ENCODE measurements at places on chromosomes 4 and X.

GRCh38 chrX:49089553-49089952 is 9.9 kb upstream of the WDR45 start:
- no peak for DNase-seq

GRCh38 chrX:130330706-130331105 is 9.0 kb upstream of the SLC25A14 start:
- peak; percentile 6 for DNase-seq

GRCh38 chr4:73869130-73870055 is at the start of gene CXCL1:
Gene CXCL1 (plus strand): TSS chr4:73869393. CDS start chr4:73869471, 78 bp downstream.
- DNase-seq: peak; percentile 16

DNA sequence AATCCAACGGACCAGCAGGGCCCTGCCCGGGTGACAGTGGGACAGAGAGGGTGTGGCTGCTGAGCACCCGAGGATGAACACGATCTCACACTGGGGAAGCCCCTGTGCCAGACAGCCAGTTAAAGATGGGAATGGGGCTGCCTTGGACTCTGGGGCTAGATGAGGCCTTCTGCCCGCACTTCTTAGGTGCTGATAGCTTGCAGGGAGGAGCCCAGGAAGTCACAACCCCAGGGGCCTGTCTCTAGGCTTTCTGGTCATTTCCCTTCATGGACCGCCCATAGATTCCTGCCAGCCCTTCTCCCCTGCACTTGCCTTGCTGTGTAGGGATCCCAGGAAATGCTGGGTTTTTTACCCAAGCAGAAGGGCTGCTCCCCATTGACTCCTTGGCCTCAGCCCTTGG is 6.2 kb downstream of the ZNF275 start:
- DNase-seq: no peak

DNA sequence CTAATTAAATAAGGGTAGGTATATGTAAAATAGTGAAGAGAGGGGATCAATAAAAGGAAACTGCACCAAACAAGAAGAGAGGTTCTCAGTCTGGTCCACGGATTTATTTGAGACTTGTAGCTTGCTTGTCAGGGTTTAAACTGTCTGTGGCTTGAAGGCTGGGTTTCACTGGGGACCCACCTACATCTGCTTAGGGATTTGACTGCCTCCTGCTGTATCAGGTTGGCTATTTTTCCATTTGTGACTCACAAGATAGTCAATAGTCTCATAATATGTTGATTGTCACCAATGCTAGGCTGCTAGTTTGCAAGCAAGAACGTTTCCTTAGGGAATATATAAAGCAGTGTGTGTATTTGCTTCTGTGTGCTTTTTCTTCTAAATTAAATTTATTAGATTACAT is 1950.7 kb upstream of the IGFBP7 start:
- no peak for DNase-seq

DNA sequence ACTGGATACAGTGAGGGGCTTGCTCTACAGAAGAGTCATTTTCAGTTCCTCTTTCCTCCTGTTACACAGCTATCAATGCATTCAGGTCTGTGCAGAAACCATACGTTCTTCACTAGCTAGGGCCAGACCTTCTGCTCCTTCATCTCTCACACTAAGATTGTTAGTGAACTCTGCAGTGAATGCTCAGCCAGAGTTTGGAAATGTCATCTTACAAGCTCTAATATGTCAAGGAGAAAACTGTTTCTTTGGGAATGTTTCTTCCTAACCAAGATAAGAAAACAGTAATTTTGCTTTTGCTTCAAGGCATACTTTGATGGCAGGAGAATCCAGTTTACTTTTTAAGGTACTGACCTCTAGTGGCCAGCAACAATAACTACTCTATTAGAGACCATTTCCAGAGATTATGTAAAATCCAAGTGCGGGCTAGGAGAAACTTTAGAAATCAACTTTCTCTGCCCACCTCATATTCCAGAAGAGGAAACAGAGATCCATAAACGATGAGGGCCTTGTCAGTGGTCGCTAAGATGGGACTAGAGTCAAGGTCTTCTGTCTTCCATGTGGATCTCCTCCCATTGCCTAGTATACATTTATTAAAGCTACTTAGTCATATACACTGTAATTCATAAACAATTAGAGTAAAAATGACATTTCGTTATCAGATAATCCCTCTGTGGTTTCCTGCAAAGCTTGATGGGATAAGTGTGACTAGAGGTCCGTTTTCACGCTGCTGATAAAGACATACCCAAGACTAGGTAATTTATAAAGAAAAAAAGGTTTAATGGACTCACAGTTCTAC is 12.1 kb upstream of the CC2D2A start:
- no peak for DNase-seq

DNA sequence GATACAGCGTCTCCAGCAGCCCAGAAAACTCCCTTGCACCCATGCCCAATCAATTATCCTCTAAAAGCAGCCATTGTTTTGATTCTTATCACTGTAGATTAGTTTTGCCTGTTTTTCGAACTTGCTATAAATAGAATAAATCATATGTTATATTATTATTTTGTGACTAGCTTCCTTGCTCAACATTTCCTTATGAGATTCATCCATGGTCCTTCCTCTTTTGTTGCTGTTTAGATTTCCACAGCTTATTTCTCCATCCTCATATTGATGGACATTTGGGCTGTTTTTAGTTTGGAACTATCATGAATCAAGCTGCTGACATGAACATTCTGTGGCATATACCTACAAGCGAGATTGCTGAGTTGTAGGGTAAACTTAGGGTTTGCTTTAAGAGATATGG is 595.3 kb downstream of the BCOR start:
- DNase-seq: no peak

DNA sequence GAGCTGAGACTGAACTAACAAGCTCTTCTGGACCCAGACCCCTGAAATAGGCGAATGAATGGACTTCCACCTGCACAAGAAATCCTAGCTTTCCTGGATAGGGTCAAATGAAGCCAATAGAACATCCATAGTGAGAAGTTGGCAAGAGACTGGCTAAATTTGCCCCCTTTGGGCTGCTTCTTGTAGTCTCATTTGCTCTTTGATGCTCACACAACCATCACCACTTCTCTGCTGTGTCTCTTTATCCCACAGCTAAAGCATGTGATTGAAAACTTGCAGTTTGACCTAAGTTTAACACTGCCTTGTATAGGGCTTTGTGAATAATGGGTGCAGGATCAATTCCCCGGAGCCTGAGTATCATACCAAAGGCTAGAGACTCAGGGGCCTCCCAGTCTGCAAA is 38.2 kb downstream of the NLGN3 start:
- no peak for DNase-seq

- DNase-seq: no peak
Observed at GRCh38 chr4:151921386-151921785, 160.6 kb upstream of the GATB start.

DNA sequence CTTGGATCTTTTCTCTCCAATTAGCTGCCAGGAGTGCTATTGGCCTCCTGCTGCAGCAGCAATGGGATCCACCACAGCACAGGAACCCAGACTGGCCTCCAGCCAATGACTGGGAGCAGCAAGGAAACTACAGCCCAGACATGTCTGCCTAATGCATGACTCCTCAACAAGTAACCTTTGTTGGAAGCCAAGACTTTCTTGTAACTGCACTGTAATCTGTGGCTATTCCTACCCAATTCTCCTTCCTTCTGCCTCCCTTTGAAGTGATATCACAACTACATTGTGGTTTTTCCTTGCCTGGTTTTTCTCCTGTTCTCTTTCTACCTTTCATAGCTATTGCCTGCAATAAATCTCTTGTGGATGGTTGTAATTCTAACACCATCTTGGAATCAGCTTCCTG is 39.8 kb downstream of the SNCA start:
- DNase-seq: no peak

DNA sequence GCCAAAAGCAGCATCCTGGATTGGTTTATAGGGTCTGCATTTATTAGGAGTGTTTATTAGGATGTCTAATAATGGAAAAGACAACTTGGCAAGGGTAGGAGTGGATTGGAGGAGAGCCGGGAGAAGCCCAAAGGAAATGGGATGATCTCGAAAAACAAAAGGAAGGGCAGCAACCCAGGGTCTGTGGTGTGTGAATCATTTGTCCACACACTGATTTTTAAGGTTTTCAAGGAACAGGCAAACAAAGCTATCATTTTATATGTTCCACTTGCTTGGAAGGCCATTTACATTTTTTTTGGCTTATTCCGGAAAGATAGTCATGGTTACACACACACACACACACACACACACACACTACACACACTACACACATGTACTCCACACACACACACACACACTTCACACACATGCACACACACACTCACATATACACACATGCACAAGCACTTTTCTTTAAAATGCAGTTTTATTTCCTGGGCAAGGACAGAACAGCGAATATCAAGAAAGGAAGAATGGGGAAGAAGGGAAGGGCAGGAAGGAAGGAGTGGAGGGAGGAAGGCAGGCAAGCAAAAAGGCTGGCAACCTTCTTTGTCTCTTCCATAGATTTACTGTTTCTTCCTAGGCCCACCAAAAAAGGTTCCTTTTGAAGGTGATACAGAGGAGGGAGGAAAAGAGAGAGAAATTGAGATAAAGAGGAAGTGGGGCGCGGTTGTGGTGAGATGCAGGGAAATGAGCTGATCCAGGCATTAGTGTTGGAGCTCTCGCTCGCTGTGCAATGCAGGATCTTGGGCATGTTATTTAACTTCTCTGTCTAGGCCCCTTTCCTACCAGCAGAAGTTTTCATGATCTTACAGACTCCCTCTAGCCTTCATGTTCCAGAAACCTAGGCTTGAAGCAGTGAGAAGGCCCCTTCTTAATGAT is 88.6 kb upstream of the MAML3 start:
- no peak for DNase-seq

DNA sequence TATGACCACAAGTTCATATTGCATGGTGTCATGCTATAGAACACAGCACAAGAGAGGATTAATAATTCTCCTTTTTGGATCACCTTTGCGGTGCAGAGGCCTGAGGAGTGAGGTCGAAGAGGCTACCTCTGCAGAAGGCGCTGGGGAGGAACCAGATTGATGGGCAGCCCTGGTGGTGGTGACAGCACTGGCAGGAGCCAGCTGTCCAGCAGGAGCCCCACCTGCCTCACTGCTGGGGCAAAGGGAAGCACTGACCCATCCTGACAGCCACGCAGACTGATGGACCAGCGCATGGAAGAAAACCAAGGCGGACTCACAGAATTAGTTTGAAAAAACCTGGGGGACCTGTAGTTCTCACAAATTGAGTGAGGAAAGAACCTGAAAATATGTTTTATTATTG is 50.9 kb downstream of the COX18 start:
- no peak for DNase-seq

DNA sequence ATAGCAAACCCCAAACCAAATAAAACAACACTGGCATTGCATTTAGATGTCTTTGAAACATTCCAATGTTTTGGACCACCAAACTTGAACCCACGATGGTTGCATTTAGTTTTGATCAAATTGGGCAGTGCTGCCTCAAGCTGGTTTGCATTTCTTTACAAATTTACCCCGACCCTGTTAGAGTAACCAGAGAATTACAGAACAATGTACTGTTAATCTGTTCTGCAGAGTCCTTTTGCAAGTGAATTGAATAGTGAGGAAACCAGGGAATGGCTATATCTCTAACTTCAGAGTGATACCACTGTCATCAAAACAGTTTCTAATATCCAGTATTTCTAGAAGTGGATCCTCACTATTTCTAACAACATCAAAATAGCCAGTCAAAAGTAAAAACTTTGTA is 49.5 kb upstream of the GYPA start:
- DNase-seq: no peak

DNA sequence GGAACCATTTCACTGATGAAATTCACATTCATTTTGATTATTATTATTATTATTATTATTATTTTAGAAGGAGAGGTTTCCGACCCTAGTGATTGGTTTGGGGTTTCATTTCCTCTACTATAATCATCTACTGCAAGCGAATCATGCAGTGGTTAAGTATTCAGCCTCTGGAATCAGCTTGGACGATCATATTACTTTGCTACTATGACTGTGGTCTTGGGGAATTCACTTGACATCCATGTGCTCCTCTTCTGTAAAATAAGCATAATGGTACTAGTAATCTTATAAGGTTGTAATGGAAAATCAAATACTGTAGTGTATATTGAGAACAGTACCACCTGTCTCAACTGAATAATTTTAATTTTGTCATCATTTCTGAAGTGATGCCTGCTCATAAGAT is 132.1 kb upstream of the SLC4A4 start:
- DNase-seq: no peak

Data from heart right ventricle (tissue), 16 donors.